ENCODE measurements at places on chromosomes 16 and 17.

DNA sequence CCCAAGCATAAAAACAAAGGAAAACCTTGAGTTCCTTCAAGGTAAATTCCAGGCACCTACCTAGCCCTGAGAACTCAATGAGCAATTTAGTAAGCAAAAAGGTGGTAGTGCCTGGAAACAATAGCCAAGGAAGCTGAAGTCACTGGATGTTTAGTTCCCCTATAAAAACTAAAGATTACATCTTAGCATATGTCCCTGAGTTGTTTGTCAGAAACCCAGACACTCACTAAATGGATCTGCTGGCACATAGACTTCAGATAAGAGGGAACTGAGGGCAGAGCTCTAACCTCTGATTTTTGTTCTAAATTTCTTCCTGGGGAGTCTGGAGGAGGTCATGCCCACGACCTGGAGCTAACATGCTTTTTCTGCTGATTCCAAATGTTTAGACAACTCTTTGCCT is 532.8 kb upstream of the SALL1 start:
- no peak for DNase-seq

DNA sequence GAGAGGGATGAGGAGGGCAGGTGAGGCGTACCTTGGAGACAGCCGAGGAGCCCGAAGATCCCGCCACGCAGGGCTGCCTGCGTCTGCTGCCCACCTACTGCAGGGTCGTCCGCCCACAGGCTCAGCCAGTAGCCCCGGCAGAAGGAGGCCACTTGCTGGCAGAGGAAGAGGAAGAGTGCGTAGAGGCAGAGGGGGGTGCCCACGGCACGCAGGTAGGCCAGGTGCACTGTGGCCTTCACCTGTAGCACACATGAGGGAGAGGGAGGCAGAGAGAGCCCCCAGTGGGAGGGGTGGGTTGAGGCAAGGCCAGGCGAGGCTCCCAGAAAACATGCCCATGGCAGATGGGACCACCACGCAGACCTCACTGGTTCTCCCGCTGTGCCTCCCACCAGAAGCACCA is 53.7 kb downstream of the ABCC6 start:
- DNase-seq: no peak

DNA sequence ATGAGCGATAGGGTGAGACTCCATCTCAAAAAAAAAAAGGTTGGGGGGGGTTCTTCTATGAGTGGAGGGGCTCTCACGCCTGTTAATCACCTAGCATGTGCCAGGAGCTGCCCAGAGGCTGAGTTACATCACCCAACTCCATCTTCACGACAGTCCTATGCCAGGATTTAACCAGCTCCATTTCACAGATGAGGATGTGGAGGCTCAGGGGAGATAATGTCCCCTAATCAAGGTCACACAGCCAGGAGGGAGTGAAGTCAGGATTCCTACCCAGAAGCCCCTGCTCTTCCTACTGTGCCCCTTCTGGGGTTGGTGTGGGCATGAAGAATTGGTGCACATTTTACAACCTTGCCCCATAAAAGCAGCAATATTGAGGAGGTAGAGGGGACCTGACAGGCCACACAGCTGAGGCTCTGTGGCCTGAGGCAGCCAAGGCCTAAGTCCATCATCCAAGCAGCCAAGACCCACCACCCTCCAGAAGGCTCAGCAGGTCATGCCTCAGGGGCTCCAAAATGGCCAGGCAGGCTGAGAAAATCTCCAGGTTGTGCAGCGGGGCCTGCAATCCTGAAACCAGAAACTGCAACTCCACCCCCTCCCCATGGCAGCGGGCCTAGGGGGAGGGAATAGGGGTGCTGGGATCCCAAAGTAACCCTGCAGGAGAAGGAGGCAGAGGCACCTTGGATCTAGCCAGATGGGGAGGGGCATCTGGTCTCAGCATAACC is 6.9 kb downstream of the PPY start:
- DNase-seq: no peak

GRCh38 chr17:81208651-81209050 is 14.1 kb downstream of the CEP131 start:
- DNase-seq: no peak

GRCh38 chr17:4950075-4950745 is 709 bp upstream of the ENO3 start:
- no peak for DNase-seq

GRCh38 chr17:45314741-45315647 is 1.8 kb downstream of the MAP3K14 start:
- DNase-seq: no peak

GRCh38 chr17:9313346-9313745 is 262.3 kb downstream of the STX8 start:
- DNase-seq: no peak

DNA sequence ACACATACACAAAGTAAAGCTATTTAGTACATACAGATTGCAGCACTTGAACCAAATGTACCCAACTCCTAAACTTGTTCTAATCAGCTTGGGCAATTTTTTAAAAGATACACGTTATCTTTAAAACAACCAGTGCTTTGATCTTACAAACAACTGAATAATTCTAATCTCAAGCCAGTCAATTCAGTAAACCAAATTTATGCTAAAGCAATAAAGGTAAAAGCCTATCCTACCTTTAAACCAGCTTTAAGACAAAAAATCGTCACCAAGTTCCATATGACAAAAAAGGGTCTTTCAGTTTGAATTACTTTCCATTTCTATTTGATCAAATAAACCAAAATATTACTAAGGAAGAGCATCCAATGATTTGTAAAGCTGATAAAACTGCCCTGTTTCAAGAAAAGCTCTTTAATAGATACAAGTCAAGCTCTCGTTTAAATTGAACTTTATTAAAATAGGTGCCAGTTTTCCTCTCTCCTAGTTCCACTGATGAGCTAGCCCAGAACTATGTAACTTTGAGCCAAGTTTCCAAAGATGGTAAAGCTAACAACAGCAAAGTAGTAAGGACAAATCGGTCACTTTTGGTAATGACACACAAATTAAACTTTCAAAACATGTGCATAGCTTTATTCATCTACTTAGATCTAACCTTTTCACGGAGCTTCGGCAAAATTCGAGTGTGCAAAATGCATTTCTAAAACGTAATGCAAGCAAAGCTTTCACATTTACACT is 10.2 kb downstream of the CRYBA1 start:
- no peak for DNase-seq

DNA sequence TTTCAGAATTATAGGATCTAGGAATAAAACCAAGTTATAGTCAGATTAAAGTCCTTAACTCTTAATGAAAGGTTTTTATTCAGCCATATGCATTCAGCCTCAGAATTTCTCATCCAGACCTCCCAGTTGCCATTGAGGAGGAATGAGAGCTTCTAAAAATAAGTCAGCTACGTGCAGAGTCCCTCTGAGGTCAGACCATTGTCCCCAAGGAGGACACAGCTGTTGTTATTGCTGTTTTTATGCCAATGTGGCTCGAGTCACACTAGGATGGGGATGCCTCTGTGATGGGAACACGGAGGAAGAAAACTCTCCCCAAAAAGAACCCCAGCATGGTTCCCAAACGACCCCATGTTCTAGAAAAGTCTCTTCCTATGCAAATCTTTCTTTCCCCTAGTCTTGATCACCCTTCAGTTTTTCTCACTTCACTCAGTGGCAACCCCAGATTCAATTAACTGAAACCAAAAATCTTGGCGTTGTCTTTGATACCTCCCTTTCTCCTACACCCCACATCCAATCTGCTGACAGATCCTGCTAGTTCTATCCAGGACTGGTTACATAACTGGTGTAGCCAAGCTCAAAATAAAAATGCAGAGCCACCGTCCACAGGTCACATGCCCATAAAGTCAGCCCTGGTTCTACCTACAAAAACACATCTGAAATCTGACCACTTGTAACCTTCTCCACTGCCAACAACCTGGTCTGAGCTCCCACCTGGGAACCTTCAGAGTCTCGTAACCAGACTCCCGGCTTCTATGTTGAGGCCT is 138.2 kb upstream of the ERCC4 start:
- no peak for DNase-seq

GRCh38 chr16:83972256-83973008 is 4.4 kb downstream of the NECAB2 start:
- no peak for DNase-seq

DNA sequence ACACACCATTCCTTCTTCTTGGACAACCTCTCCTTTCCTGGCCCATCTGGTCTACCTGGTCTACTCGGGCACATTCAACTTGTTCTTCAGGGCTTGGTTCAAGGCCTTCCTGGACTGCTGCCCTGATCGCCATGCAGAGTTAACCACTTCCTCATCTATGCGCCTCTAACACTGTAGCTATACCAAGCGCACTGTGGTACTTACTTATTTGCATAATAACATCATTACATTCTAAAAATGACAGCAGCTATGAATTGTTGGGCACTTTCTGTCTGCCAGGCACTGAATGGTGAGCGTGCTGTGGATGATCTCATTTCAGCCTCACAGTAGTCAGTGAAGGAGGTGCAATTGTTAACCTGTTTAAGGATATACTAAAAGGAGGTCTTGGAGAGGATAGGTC is 66.9 kb upstream of the SDK2 start:
- no peak for DNase-seq

- no peak for DNase-seq
Observed at GRCh38 chr17:74595037-74595750, 3.1 kb upstream of the CD300LD start.

GRCh38 chr17:52606590-52606989 is 448.1 kb upstream of the CA10 start:
- no peak for DNase-seq

- peak; percentile 60 for DNase-seq
Observed at GRCh38 chr16:81004646-81005353, 1.9 kb downstream of the CMC2 start.

DNA sequence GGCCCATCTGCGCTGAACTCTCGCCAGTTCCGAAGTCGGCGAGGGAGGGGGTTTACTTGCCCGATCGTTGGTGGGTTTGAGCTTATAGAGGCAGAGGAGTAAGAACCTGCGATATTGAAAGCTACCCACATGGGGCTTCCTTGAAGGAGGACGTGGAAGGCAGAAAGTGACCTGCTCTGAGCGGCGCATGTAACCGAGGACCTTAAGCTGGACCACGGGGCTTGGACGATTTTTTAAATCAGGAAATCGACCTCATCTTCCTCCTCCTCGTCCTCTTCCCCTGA is 2.0 kb downstream of the PRAC2 start:
- DNase-seq: no peak

DNA sequence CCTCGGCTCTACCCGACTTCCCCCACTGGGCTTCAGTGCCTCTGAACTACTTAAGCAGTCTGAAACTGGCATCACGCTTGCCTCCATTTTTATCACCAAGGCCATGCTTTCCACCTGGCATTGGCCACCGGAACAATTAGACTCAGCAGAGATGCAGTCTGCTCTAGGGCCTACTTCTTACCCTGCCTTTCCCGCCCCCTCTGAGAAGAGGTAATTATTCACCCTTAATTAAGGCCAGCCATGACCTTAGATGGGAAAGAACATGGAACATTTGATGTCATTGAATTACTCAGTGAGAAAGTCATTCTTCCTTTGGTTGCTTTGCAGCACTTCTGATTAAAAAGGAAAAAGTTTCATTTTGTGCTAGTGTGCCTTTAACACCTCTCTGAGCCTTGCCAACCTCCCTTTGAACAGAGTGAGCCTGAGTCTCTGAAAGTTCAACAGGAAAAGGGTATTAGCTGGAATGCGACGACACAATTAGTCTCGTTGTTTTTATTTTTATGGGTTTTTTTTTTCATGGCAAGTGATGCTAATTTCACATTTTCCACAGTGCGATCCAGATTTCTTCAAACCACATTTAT is 60.9 kb upstream of the TNRC6A start:
- DNase-seq: no peak

GRCh38 chr16:27202923-27203506 is 311 bp upstream of the KDM8 start:
- no peak for DNase-seq

GRCh38 chr16:57143149-57143921 is 42.5 kb downstream of the PSME3IP1 start:
- no peak for DNase-seq

DNA sequence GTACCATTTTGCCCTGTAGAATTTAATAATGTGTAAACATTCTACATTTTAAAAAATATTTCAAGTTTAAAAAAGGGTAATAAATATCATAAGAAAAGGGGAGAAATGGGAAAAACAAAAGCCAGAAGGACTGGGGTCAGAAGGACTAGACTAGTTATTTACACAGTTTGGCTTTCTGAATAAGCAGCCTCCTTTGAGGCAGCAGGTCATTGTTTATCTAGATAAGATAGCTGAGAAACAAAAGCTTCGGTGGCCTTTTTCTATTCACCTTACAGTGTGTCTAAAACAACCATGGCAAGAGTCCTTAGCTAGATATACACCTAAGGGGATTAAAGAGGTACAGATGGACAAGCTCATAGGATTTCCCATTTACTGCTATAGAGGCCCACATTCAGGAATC is 396.5 kb upstream of the PMFBP1 start:
- no peak for DNase-seq

DNA sequence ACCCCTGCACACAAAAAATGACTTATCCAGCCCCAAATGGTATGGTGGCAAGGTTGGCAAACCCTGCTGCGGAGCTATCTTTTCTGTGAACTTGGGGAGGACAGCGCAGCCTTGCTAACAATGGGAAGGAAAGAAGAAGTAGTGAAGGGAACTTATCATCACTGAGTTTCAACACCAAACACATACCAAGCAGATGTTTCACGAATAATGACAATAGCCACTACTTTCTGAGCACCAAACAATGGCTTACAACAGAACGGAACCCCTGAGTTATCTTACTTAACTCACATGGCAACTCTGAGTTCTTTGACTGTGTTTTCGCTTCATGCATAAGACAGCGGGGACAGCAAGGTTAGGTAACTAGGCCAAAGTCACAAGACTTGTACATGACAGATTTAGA is 148.9 kb downstream of the XYLT1 start:
- no peak for DNase-seq

DNA sequence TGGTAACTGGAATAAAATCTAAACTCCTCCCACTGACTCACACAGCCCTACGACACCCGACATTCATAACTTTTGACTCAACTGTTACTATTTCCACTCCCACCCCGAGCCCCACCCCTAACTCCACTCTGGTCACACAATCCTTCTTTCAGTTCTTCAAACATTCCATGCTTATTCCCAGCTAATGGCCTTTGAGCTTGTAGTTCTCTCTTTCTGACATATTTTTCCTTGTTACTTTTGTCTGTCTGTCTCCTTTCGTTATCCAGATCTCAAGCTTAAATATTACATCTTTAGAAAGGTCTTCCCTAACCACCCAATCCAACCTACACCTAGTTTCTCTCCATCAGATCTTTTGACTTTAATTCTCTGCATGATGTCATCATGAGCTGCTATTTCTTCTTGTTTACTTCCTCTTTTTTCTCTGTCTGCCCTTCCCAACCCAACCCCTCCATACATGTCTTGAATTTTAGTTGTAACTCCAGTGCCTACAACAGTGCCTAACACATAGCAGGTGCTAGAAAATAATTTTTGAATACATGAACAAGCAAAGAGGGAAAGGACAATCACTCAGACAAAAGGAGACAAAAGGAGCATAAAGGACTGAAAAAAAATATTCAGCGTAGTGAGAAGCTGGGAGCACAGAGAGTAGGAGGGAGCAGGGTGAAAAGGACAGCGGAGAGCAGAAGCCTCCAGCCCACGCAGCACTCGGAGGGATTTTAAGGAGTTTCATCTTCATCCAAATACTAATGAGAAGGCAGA is 65.2 kb upstream of the SMIM36 start:
- peak; percentile 45 for DNase-seq

- DNase-seq: no peak
Observed at GRCh38 chr17:57935833-57936807, 19.1 kb downstream of the CUEDC1 start.
